GM12865 (cell line): ENCODE measurements at places on chromosomes 2 and 18.

GRCh38 chr2:209102319-209102718 is 321.5 kb upstream of the MAP2 start:
- DNase-seq = no peak

GRCh38 chr2:225471482-225471881 is 72.0 kb downstream of the NYAP2 start:
- no peak for DNase-seq

- no peak for DNase-seq
Observed at GRCh38 chr2:232260075-232260474, 118.5 kb upstream of the ALPP start.

DNA sequence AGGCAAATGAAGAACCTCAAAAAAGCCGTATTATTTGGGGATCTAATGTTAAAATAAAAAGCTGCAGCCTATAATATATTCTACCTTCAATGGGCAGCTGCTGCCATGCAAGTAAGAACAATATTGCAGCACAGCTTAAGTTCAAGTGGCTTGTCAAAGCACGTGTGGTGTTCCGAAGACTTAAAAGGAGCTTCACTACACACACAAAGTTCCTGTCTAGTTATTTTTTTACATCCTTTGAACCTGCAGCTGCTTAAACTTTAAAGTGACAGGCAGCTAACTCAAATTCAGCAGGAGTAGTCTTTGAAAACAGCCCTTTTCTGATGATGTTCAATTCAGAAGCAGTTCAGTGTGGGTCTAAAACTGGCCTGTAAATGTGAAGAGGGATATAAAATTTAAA is 85.8 kb upstream of the XIRP2 start:
- DNase-seq = no peak

GRCh38 chr18:23359421-23359820 is 93.7 kb upstream of the RIOK3 start:
- DNase-seq = no peak

DNA sequence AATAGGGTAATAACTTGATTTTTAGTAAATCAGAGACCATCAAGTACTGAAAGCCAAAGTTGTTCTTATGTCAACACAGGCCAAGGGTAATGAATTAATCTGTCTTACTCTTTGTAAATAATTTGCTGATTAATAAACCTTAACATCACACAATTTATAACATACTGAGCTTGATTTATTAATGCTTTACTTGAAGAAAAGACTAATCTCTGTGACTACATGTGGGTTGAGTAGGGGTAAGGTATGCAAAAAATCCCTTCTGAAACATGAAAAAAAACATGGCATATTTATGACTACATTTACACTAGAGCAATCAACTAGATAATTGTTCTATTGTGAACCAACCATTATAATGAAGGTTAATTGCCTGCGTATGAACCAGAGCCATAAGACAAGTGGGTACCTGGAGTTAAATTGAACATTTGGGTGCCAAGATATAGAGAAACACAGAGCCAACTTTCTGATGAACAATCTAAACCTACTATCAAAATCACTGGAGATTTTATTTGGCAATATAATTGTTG is 67.7 kb upstream of the GRB14 start:
- DNase-seq = no peak

DNA sequence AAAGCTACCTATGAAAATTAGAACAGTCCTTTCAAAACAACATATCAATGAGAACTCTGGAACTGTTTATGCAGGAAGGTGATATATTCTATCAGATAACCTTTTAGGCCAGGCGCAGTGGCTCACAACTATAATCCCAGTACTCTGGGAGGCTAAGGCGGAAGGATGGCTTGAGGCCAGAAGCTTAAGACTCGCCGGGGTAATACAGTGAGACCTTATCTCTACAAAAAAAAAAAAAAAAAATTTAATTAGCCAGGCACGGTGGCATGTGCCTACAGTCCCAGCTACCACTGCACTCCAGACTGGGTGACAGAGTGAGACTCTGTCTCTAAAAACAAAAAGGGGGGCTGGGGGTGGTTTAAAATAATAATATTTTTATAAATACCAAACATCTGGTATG is 77.9 kb downstream of the OSBPL1A start:
- no peak for DNase-seq

DNA sequence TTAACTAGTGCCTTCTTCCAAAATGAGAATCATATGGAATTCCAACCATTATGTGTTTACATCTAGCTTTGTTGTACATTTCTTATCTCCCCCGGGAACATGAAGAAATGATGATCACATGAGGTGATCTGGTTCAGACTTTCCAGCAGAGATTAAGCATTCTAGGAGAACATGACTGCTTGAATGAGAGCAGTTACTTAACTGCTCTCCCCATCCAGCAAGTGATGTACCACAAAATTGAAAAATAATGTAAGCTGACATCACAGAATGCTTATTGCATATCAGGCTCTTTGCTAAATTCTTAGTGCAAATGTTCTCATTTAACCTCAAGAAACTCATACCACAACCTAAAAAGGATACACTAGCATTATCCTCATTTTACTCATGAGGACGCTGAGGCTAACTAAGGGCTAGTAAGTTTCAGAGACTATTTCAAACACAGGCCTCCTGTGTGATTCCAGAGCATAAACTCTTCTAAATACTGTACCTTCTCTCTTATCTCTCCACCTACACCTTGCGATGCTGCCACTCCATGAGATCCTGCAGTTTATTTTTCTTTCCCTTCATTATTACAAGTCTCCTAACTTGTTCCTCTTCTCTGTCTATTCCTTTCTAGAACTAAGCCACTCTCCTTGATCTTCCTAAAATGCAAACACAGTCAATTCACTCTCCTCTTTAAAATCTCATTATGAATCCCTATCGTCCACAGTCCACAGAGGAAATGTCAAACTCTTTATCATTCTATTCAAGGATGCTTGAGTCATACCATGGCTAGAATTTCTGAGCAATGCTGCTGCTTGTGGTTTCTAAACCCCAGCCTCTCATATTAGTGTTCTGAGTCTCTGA is 1224.8 kb upstream of the ZEB2 start:
- DNase-seq = peak; percentile 35

DNA sequence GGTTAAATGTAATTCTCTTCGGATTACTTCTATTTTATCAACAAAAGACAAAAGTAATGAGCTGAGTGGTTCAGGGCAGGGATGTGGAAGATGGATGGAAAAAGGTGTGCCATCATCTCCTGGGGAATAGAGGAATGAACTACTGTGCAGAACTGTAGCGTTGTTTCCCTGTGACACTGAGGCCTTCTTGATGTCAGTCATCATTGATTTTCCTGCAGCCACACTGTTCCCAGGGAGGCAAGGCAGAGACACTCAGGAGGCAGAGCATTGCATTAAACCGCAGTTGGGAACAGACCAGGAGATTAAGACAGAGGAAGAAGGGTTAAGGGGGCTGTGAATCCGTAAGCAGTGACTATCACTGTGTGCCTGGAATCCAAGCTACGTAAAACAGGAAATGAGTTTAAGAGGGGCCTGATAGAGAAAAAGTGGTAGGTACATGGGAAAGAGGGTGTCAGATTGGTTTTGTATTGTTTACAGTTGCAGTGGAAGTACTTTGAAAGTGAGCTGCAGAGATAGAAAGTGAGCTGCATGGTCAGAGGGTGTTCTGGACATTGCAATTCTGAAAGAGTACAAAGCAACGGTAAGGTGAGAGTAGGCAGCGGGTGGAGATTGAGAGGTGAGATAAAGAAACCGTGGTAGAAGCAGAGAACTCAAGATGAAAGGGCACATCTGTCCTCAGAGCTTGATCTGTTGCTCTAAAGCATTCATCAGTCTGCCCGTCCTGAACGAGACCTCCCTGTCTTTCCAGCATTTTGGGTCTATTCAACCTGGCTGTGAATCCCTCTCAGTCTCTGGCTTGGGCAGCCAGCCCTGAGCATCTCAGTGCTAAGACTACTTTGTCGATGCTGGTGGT is 793.4 kb upstream of the CELF4 start:
- DNase-seq = peak; percentile 9

GRCh38 chr18:9015689-9016088 is 86.8 kb upstream of the NDUFV2 start:
- DNase-seq = no peak

DNA sequence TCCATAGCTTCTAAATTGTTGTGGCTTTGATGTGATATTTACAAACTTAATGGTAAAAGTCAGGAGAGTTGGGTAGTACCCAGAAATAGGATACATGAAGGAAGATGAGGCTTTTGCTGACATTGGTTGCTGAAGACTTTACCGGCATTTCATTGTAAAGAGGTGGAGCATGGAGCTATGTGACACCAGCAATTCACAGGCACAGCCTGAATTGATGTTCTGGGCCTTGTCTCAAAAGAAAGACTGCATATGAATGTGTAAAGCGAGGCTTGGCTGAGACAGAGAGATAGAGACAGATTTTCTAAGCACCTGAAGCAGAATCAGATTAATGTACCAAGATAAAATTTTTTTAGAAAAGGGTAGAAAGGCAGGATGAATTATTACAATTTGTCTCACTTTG is 864.9 kb upstream of the ID2 start:
- DNase-seq = no peak

DNA sequence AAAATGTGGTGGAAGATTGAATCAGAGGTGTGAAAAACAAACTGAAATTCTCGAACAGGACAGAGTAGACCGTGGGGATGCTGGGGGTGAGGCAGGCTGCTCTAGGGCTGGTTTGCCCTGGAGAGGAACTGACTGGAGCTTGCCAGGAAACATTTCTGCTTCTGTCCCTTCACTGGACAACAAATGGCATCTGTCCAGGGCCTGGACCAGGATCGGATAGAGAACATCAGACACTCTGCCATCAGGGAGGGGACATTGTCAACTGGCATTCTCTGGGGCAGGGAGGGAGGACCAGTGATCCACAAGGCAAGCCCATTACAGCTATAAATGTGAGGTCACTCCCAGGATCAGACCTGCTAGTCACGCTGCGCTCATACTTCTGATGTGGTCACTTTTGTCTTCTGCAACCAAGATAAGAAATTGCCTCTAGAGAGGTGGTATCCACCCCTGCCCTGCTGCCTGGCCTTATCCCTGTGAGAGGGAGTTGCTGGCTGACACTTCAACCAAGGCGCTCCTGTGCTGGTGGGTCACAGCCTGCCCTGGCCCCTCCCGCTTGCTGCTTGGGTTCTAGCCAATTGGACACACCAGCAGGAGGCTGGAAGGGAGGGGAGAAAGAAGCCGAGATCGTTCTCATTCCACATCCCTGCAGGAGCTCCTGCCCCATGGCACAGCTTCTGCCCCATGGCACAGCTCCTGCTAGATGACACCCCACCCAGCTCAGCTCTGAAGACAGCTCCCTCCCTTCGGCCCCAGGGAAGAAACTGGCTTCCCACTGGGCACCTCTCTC is 8.7 kb downstream of the NPPC start:
- DNase-seq = no peak

GRCh38 chr18:55228191-55228590 is 268.9 kb upstream of the CCDC68 start:
- DNase-seq = no peak

GRCh38 chr2:185161701-185162100 is 563.4 kb downstream of the ZNF804A start:
- DNase-seq = no peak

DNA sequence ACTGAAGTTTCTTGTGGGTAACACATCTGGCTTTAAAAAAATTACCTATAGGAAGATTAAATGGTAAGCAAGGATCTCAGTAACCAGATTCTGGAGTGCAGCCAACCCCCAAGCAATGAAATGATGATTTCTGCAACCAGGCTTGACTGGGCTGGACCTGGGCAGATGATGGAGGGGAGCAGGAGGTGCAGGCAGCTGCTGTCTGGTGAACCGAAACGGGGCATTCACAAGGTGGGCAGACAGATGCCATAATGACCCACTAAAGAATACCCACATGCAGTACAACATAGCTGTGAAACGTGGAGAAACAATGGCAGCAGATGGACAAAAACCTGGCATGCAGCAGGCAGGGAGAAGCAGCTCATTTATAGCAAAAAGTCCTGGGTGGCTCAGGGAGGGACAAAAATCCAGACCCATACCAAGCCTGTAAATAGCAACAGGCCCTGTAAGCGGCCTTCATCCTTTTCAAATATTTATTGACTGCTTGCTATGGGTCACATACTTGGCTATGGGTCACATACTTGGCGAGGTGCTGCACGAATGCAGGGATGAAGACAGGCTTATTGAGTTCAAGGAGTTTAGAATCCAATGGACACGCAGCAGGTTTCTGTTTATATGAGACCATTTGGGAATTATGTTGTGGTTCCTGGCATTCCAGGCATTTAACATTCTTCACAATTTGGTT is 244.7 kb downstream of the HRH4 start:
- no peak for DNase-seq

- DNase-seq = no peak
Observed at GRCh38 chr2:37837628-37838328, 87.3 kb upstream of the RMDN2 start.
